Adrenal gland (tissue), 19 donors: ENCODE measurements at places on chromosomes 16 and 17.

DNA sequence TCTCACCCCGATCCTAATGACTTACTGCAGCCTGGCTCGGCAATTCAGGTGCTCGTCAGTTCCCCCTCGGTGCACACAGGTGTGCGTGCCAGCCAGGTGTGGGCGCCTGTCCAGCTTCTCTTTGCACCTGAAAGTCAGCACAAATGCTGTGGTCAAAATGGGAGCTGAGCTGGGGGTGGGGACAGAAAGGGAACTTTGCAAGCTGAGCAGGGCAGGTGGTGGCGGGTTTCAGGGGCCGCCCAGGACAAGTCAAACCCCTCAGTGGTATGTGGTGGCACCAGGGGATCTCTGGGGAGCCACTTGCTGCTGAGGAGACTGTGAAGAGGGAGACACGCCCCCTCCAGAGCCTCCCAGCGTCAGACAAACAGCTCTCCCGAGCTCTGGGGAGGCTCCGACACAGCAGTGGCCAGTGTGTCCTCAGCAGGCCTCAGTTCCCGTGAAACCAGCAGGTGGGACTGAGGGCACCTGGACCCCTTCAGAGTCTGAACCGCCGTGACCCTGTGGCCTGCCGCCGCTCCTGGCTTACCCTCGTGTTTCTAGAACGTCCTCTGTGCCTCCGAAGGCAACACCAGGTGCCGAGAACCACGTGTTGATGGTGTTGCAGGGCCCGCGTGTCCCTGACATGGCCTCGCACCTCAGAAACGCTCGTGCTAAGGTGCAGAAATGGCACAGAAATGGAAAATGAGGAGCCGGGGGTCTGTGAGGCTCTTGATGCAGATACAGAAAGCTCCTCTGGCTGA is 233.5 kb upstream of the TNRC6C start:
- no peak for DNase-seq

GRCh38 chr17:58537266-58537665 is 22.8 kb upstream of the MTMR4 start:
- DNase-seq, result no peak

- no peak for DNase-seq
Observed at GRCh38 chr17:82668631-82669099, 20.4 kb upstream of the WDR45B start.

GRCh38 chr16:11100239-11100750 is 155.7 kb downstream of the SOCS1 start:
- peak; percentile 44 for DNase-seq

DNA sequence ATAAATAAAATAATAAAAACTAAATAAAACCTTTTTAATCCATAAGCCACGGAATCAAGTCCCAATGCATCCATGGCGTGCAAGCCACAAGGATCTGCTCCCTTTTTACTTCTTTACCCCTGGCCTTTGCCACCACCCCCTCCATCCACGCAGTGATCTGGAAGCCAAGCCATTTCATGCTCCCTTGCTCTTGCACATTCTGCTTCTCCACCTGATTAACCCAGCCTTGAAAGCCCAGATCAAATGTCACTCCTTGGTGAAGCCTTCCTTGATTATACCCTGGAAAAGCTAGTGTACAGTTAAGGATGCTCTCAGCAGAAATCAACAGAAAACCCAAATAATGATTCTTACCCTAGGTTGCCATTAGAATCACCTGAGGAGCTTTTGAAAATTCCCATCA is 9.9 kb downstream of the LRRC3C start:
- DNase-seq, result no peak

DNA sequence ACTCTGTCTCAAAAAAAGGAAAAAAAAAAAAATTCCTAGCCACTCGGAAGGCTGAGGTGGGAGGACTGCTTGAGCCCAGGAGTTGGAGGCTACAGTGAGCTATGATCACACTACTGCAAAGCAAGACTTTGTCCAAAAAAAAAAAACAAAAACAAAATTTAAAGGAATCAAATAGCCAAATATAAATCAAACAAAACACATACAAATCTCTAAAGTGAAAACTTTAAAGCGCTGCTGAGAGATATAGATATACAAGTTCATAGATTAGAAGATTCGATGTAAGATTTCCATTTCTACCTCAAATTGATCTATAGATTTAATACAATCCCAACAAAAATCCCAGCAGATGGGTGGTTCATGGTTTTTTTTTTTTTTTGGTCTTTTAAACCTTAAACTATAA is 83.6 kb downstream of the TTC19 start:
- no peak for DNase-seq

DNA sequence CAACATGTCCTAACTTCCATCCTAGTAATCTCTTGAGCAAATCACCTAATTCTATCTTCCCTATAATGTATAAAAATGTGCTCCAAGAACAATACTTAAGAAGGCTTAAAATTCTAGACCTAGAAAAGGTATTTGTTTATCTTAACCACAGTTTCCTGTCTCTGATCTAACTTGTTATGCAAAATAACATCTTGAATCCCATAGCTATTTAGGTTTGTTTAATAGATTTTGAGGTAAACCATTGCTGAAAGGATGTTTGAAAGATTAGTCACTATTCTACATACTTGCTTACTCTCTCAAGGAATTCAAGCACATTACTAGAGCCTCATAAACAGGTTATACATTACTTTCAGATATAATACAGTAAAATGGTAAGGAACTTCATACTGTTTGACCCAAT is 13.0 kb downstream of the CA10 start:
- DNase-seq, result no peak

GRCh38 chr16:73020409-73020884 is 27.5 kb downstream of the ZFHX3 start:
- peak; percentile 82 for DNase-seq

GRCh38 chr17:13787636-13788035 is 185.9 kb upstream of the HS3ST3A1 start:
- DNase-seq, result no peak

GRCh38 chr17:82920715-82921114 is 80.9 kb upstream of the ZNF750 start:
- no peak for DNase-seq

GRCh38 chr17:70552230-70552981 is 383.1 kb downstream of the KCNJ2 start:
- DNase-seq, result no peak

DNA sequence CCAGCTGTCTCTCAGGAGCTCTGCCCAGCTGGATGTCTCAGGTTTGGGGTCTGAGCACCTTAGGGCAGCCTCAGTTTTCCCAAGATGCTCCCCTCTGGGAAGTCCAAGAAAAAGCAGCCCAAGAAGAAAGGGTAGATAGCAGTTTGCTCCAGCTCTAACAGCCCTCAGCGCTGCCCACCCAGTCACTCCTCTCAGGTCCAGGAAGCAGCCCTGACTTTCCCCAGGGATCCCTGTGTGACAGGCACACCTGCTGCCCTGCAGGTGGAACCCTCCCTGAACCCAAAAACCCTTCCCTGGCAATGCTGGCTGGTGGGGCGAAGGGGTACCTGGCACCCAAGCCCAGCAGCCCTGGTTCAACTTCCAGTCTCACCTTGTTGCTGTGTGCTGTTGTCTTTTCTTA is 48.1 kb downstream of the BEAN1 start:
- DNase-seq, result no peak

DNA sequence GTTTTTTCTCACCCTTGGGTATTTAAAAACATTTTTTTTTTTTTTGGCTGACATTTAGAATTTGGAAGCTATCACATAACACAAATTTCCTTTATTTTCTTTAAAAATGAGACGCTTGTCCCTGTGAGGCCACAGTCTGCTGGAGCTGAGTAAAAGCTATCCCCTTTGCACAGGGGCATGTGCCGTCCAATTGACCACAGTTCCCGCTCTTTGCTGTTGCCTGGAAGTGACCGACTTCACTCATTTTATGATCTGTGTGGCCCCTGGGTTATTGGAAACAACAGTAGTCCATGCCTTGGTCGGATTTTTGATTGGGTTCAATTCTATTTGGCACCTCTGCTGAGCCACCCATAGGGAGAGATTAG is 405.0 kb downstream of the CPPED1 start:
- DNase-seq, result no peak

GRCh38 chr16:22661161-22661647 is 150.5 kb downstream of the NPIPB5 start:
- no peak for DNase-seq

DNA sequence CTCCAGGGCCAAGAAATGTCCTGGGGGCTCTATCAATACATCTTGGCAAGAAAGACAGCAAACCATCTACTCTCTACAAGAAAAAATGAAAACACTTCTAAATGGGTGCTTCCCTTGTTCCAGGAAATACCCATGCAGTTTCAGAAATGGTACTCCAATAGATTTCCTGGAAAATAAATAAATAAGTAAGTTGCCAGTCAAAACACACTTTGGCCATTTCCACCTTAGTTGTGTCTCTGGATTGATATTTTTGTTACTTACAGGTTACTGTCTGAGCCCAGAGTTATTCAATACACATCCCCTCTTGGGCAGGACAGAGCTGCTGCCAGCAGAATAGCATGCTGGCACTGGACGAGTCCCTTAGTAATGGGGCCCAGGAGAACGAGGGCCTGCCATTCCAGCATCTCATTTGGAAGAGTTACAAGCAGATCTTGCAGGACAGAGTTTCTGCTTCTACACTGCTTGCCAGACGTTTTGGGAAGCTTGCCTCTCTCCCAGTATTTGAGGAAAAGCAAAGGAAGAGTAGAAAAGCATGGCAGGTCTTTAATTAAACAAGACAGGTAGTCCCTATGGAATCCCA is 100.5 kb downstream of the SMG6 start:
- no peak for DNase-seq

DNA sequence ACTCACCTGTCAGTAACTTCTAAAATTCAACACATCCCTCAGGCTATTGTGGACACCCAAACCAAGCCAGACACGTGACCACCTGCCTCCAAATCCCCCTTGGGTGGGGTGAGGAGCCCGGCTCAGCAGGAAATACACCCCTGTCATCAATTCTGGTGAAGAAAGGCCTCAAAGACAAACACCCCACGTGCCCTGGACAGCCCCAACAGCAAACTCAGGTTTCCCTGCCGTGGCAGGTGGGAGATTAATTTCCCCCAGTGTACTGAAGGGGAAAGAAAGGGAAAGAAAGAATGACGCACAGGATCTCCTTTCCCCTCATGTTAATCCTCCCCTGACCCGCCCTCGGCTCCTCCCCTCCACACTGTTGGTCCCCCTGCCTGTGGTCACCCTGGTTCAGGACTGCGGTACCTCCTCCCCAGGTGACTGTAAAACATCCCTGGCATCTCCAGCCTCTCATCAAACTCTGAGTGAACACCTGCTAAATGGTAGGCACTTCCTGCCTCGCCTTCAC is 98.3 kb downstream of the ZNF423 start:
- no peak for DNase-seq

DNA sequence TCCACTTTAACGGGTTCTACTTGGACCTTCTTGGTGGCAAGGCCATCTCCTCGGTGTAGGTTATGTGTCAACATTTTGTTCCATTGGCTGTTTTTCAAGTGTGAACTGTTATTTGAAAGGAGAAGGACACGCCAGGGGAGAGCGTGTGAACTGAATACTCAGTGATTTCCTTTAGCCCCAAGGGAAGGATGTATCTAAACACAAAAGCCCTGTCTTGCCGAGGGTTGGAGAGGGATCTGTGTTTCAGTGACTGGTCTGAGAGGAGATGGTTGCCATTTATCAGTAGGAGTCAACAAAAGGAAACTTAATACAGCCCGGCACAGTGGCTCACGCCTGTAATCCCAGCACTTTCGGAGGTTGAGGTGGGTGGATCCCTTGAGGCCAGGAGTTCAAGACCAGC is 50.0 kb downstream of the USP10 start:
- no peak for DNase-seq
